GM12878 (cell line): ENCODE measurements at places on chromosomes 2 and 18. TPM values are rescaled to one million over a fixed set of nuclear protein-coding genes. Genes with fewer than 3 reads are reported as not detected.

DNA sequence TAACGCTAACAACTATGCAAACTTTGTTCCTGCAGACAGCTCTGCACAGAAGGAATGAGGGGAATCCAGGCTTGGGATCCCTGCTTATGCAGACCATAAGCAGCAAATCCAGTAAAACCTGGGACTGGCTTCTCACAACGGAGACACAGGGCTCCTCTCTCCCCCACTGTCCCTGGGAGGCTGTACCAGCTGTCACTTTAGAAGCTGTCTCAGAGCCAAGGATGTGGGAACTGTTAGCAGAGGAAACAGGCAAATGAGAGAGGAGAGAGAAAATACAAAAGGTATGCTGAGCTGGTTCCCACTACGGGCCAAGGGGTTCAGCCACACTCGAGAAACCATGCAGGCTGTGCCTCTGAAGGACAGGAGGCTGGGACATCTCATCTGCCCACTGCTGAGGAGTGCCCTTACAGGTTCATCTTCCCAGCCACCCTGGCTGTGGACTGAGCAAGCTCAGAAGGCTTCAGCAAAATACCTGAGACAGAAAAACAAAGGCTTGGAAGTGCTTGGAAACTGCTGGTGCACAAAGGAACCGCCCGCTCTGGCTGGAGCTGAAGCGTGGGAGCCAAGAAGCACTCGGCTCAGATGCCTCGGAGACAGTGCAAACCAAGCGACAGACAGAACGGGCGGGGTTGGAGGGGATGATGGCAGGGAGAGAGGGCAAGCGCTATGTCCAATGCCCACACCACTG is 72.5 kb downstream of the FAM210A start:
- DNase-seq, result no peak

The FBXO48 gene
- 0.85 and 1.1 TPM in 2 replicates for total RNA-seq

The FIGN gene
- not detected in 2 replicates for total RNA-seq

- DNase-seq, result no peak
Measured at GRCh38 chr2:25190536-25190935, 22.2 kb upstream of the POMC start.

DNA sequence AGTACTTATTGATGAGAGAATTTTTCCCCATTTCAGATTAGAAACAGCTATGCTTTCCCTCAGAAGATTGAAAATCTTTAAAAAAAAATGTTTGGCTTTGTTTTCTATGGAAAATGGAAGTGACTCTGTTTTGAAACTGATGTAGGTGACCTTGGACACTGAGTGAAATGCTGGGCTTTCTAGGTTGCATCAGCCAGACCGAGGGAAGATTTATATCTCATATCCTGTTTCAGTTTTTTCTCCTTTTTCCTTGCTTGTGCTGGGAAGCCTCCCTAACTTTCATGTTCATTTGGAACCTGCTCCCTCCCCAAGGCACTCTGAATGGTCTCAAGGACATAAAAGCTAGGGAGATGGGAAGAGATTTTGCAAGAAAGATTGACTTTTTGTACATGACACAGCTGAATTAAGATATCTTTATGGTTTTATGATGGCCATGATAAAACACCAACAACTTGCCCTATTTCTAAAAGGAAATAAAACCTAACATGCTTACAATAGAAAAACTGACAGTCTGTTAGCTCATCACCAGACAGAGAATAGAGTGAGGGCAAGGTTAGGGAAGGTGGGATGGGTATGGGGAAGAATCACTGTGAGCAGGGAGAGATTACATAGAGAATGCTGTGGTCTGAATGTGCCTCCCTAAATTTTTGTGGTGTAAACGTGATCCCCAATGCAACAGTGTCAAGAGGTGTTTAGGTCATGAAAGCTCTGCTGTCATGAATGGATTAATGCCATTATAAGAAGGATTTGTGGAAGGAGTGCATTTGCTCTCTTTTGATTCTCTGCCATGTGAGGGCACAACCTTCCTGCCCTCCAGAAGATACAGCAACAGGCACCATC is 249.7 kb downstream of the TPGS2 start:
- DNase-seq, result no peak

The TUBB8B gene
- not detected in 2 replicates for total RNA-seq

DNA sequence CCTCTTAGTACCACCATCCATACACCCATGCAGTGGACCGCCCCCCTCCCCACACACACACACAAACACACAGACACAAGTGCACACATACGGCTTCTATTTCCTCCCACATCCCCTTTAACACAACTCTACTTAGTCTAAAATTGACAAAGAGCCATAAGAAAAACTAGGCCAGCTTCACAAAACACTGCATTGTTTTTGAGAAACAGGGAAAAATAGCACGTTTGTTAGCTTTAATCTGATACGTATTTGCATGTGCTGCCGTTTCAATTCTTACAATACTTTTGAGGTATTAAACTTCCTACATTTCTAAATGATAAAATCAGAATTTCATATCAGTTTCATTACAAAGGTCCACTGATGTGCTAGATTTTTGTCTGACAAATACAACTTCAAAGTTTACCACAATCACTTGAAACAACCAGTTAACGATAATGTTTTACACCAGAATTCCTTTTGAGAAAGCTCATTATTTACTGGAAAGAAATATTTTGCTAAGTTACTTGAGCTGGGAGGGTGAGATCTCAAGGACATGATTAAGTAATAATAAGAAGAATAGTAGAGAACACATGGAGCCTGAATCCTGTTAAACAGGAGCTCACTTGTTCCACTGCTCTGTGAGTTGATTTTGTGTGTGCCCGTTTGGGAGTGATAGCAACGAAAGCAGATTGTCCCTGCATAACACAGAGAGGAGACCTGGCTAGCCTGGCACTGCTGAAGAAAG is 74.5 kb downstream of the MOGAT1 start:
- DNase-seq, result no peak

GRCh38 chr2:26925100-26925791 is 45.2 kb upstream of the MAPRE3 start:
- DNase-seq, result no peak

- no peak for DNase-seq
Measured at GRCh38 chr18:70276416-70277191, 12.2 kb upstream of the SOCS6 start.

DNA sequence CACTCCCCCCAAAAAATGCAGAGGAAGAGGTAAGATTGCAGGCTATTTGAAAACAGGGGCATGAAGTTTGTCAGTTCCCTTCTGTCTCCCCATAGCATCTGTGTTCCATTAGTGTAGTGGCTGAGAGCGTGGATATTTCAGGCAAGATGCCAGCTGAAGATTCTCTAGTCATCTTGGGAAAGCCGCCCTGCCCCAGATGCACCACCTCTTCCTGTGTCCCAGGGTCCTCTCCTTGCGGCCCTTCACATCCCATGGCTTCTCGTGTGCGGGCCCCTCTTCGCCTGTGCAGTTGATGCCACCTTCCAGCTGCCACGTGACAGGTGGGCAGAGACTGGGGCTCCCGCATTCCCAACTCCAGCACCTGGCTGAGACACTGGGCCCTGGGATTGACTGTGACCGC is 16.1 kb downstream of the TMEM127 start:
- DNase-seq, result no peak

DNA sequence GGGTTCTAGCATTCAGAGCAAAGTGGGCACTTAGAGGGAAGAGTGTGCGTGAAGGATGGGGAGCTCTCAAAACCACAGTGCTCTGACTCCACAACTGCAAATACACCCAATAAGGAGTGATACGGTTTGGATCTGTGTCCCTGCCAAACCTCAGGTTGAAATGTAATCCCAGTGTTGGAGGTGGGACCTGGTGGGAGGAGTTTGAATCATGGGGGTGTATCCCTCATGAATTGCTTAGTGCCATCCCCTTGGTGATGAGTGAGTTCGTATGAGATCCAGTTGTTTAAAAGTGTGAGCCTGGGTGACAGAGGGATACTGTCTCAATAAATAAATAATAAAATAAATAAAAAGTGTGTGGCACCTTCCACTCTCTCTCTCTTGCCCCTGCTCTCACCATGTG is 50.3 kb upstream of the CCDC85A start:
- DNase-seq, result no peak

DNA sequence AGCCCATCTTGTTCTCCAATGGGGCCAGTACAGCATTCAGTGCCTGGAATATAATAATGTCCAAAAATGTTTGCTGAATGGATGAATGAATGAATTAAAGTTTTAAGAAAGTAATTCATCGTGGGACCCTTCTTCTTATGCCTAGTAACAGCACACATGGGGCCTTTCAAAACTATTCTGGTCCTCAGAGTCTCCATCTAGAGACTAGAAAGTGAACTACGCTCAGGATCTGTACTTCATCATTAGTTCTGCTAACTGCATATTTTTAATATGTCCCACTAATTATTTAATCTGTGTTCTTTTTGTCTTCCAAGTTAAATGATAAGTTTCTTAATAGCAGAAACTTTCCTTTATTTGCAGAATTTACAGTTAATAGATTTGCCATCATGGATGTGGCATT is 172.5 kb downstream of the SMAD2 start:
- no peak for DNase-seq

DNA sequence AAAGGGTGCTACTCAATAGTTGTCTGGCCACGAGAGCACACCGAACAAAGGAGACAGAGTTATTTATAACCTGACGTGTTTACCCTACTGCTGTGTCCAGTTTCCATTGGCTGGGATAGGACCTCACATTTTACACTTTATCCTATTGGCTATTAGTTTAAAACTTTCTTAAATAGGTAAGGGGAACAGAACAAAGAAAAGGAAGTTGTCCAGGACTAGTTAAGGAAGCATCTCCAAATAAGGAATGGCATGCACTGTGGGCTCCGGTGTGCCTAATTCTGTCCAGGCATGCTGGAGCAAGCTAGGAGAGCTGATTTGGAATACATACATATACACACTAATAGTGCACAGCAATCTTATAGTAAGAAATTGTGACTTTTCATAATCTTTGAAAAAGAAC is 72.2 kb downstream of the CAB39 start:
- no peak for DNase-seq

- no peak for DNase-seq
Measured at GRCh38 chr2:6442252-6442985, 423.3 kb downstream of the CMPK2 start.

The CAPN14 gene
- 1.3 and 1.5 TPM in 2 replicates for total RNA-seq

- DNase-seq, result no peak
Measured at GRCh38 chr2:133833746-133834145, 265.5 kb upstream of the NCKAP5 start.

GRCh38 chr2:132654968-132655367 is 15.0 kb downstream of the LYPD1 start:
- DNase-seq, result no peak

GRCh38 chr18:29531746-29532145 is 1354.8 kb upstream of the CDH2 start:
- DNase-seq, result no peak

DNA sequence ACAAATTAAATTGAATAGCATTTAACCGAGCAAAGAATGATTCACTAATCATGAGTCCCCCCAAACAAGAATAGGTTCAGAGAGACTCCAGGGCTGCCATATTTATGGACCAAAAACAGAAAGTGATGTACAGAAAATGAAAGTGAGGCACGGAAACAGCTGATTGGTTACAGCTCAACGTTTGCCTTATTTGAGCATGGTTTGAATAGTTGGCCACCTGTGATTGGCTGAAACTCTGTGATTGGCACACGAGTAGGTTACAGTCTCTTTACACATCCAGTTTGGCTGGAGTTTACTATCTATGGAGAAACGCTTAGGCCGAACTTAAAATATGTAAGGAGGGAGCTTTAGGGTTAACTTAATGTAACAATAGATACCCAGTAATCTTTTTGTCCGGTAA is 27.0 kb upstream of the DPYSL5 start:
- no peak for DNase-seq

The CYB5A gene
- total RNA-seq, result 60.2 and 60.4 TPM in 2 replicates

The VWA3B gene
- total RNA-seq, result not detected in 2 replicates

- DNase-seq, result no peak
Measured at GRCh38 chr18:22858121-22858520, 75.0 kb upstream of the RBBP8 start.

The CPS1 gene
- 0.77 and 1.0 TPM in 2 replicates for total RNA-seq

- no peak for DNase-seq
Measured at GRCh38 chr2:15043336-15044058, 411.0 kb downstream of the LRATD1 start.

GRCh38 chr2:98927027-98927426 is 9.0 kb downstream of the CRACDL start:
- no peak for DNase-seq

The CD207 gene
- not detected in 2 replicates for total RNA-seq

GRCh38 chr18:2918761-2919550 is 72.2 kb downstream of the EMILIN2 start:
- no peak for DNase-seq

The TMBIM1 gene
- total RNA-seq, result 26.9 and 34.6 TPM in 2 replicates

DNA sequence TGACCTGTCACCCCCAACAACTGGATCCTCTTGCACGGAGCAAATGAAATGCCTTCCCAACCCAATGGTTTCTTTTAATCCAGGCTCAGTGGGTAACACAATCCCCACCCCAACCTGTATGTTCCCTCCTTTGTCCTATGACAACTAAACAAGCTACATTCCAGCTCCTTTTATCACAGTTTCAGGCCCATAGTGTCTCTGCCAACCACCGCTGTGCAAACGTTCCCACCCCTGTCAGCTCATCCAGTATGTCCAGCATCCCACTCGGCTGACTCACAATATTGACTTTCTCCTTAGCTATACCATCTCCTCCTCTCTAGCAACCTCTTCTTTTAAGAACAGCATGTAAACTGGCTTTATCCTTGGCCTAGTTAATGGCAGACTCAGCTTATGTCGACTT is 117.9 kb upstream of the PPP1CB start:
- no peak for DNase-seq

GRCh38 chr2:95374451-95374920 is 28.0 kb upstream of the FAHD2A start:
- DNase-seq, result no peak

DNA sequence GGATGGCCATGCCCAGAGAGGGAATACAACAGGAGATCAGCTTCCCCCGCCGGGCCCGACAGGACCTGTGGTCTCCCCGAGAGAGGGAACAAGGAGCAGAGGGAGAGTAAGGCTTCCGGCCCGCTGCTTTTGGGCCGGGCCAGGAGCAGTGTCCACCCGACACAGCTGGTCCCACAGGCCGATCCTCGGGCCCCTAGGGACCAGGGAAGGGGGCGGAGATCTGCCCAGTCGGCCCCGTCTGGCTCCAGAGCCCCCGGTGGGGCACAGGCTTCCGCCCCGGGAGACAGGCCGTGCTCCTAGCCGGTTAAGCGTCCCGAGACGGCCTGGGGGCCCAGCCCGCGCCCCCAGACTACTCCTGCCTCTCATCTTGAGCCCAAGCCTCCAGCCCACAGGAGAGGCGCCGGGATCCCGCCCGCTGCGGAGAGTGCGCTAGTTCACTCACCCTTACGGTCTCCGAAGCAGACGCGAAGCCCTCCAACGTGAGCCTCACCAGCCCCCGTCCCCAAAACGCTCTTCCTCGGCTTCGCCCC is at the start of gene MCFD2:
Gene MCFD2 (minus strand): TSS at position 526 of the 530 bp plus-strand sequence. CDS start 6,635 bp downstream, outside the sequence.
- DNase-seq, result no peak
